ENCODE measurements at places on chromosomes 1 and 21.

GRCh38 chr1:111769517-111770146 lies 13.9 kb downstream of the DDX20 start:
- peak; percentile 50 for DNase-seq

- DNase-seq: no peak
Measured at GRCh38 chr1:100511058-100511457, 26.9 kb upstream of the GPR88 start.

- DNase-seq: no peak
Measured at GRCh38 chr1:36114371-36114770, 10.7 kb downstream of the COL8A2 start.

GRCh38 chr1:107512836-107513235 lies 372.0 kb downstream of the NTNG1 start:
- DNase-seq: no peak

DNA sequence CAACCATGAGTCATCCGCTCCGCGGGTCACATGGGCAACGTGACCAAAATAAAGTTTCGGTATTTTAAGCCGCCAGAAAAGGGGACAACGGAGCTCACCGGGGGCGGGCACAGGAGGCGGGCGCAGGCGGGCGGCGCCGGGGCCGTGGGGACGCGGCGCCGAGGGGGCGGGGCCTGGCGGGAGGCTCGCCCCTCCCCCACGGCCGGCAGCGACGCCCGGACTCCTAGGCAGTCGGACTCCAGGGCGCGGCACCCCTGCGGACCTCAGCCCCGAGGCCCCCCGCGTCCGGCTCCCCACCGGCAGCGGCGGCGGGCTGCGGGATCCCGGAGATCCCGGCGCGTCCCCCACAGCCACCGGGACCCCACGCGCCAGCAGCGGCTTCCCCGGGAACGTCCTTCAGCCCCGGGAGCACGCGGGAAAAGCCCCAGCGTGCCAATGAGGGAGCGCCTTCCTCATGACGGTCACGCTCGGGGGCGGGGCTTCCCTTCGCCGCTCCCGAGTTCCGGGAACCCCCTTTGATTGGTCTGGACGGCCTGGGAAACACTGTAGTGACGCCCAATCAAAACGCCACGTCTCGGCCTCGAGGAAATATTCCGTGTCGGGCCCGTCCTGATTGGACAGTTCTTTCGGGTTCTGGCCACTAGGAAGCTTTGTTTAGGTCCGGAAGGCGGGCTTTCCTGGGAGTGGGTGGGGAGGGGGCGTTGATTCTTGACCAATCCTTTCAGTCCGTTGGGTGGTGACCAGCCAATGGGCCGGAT lies 515 bp upstream of the CAMTA1 start:
- DNase-seq: peak; percentile 99

- DNase-seq: no peak
Measured at GRCh38 chr21:39186676-39187075, 3.4 kb upstream of the PSMG1 start.

GRCh38 chr1:12600880-12601633 lies 17.0 kb downstream of the DHRS3 start:
- peak; percentile 59 for DNase-seq

DNA sequence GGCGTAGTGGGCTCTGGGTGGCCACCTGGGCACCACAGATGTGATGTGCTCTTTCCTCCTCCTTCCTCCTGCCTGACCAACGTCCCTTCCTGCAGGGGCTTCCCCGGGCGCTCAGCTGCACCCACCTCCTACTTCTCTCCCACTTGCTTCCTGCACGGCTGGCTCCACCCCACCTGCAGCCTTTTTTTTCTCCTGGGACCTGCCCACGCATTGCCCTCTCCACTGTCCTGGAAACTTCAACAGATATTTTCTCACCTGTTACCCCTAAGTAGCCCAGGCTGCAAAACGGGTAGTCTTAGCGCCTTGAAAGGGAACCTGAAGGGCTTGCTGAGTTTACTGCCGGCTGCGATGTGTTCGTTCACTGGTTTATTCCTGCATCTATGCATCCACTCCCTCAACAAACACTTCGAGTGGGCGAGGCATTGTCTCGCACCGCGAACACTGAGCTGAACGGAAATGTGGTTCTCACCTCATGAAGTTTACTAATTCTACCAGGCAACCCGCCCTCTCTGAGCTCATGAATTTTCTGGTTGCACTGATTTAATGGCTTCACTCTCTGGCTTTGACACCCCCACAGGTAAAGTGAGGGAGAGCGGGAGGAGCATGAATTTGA lies 23.6 kb downstream of the ZBTB18 start:
- peak; percentile 53 for DNase-seq

GRCh38 chr1:66954208-66954607 lies 29.4 kb downstream of the MIER1 start:
- DNase-seq: no peak

- no peak for DNase-seq
Measured at GRCh38 chr1:33147275-33147996, 34.4 kb downstream of the TRIM62 start.

- DNase-seq: no peak
Measured at GRCh38 chr1:19068639-19069276, 112.3 kb upstream of the IFFO2 start.

- peak; percentile 99 for DNase-seq
Measured at GRCh38 chr1:169367686-169368405, at the start of the genes BLZF1 and NME7. Gene BLZF1, plus strand, starts transcription at chr1:169368195. Its CDS starts 1,328 bp downstream, at chr1:169369523. Gene NME7, minus strand, starts transcription at chr1:169367797. Its CDS starts 87 bp downstream, at chr1:169367710.

DNA sequence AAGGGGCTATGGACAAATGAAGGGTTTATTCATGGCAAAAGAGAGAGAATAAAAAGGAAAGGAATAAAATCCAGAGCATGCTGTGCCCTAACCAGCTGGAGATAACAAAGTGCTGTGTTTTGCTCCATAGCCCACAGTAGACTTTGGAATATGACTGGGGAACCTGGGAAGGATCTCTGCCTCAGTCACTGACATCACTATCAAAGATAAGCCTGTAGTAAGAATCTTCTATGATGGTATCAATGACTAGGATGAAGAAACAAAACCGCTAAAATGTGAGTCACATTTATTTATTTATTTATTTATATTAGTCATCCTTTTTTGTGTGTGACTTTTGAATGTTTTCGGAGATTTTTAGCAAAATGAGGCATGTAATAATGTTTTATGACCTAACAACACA lies 56.3 kb downstream of the NVL start:
- DNase-seq: no peak

- DNase-seq: no peak
Measured at GRCh38 chr1:55645270-55645669, 430.1 kb upstream of the USP24 start.

GRCh38 chr1:153248176-153248879 lies 11.2 kb upstream of the LORICRIN start:
- no peak for DNase-seq

DNA sequence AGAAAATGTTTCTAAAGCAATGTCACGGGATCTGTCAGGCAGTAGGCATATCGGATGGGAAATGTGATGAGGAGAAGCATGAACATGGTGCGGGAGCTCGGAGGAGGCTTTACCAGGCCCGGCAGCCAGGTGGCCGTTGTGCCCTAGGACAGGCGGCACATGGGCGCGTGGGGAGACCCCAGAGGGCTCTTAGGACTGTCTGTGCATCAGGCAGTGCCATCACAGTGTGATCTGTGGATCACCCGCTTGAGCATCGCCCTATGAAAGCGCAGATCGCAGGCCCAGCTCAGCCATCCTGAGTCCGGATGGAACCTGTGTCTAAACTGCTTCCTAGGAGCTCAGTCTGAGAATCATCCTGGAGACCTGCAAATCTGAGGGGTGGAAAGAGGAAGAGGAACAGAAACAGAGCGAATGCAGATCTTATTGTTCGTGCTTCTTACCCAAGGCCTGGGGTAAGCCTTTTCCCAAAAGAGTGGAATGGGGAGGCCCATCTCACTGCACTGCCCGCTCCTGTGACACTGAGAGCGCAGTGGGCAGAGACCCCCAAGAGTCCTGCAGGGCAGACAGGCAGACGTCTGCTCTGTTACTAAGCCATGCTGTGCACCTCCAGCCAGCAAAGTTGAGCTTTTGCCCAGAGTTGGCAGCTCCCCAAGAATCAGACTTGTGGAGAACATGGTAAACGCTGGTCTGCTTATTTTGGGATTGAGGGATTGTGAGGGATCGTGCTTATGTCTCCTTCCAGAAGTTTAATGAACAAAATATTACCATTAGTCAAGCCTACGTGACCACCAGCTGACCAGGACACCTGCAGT lies 251.0 kb downstream of the RHOU start:
- no peak for DNase-seq

GRCh38 chr1:77412820-77413530 lies 131.2 kb downstream of the AK5 start:
- DNase-seq: no peak

- DNase-seq: no peak
Measured at GRCh38 chr1:231855361-231855760, 228.8 kb downstream of the DISC1 start.

GRCh38 chr21:35984654-35985361 lies 75.5 kb downstream of the SETD4 start:
- no peak for DNase-seq

DNA sequence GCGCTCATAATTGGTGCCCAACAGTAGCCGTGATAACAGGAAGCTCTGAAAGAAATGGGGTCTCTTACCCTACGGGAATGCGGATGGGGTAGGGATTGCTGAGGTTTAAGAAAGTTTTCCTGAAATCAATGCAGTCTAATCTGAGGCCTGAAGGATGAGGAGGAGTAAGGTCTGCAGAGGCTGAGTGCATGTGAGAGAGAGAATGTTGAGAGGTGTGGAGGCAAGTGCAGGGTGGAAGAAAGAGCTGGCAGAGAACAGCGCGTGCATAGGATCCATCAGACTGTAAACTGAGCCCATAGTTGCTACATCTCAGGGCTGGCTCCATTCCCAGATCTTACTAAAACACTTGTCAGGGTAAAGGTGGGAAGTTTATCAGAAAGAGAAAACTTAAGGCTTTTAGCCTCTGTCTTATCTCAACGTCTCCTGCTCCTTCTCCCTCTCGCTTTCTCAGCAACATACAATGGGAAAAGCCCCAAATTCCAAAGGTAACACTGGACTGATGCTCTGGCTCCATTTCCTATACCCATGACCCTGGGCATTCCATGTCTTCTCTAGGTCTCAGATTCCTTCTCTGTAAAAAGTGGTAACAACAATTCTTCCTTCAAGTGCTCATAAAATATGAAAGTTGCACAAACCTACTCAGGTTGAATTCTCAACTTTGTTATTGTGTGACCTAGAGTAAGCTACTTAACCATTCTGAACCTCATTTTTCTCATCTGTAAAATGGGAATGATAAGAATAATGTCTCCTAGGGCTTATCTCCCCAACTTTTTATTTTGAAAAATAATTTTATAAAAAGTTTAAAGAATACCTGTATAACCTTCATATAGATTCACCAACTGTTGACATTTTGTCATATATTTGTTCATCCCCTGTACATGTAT lies 75.2 kb downstream of the SH3GLB1 start:
- DNase-seq: no peak

- peak; percentile 81 for DNase-seq
Measured at GRCh38 chr1:202184750-202185460, 8.7 kb upstream of the LGR6 start.

DNA sequence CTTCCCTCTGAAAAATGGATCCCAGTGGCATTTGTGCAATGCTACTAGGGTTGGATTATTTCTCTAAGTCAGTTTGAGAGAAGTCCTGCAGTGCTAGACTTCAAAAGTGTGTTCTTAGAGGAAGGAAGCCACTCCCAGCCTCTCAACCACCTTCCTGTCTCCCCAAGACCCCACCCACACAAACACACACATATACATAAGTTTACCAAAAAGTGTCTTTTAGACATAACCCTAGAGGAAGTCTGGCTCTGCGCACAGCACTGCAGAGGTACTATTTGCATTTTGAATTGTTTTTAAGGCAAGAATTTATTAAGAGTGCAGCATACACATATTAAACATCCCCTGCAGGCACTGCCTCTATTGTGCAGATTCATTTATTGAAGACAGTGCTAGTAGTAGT lies 127.3 kb downstream of the HHIPL2 start:
- no peak for DNase-seq

- DNase-seq: no peak
Measured at GRCh38 chr21:41614511-41614910, 106.6 kb upstream of the TMPRSS2 start.

DNA sequence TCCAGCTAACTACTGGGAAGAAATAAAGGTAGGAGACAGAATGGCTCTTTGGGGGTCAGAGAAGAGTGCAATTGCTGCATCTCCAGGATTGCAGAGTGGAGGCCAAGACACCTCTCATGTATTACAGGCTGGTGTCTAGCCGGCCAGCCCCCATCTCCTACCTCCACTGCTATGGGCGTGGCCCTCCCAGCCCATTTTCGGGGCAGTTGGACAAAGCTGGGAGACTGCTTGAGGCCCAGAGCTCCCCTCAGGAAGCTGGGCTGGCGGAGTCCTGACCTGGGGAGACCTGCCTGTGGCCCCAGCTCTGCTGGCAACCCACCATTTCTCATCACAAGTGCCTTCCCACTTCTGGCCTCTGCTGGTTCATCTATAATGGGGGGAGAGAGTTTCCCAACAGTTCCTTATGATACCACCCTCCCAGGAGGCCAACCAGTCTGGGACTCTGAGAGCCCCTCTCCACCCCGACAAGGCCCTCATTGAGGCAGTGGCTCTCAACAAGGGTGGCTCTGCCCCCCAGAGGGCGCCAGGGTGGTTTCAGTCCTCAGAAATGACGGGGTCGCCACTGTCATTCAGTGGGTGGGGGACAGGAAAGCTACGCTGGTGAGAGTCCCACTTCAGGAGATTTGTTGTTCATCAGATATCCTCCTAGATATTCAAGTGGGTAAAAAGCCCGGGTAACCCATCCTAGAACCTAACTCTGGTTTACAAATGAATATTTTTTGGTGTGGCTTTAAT lies 11.5 kb downstream of the RAP1GAP start:
- DNase-seq: no peak

DNA sequence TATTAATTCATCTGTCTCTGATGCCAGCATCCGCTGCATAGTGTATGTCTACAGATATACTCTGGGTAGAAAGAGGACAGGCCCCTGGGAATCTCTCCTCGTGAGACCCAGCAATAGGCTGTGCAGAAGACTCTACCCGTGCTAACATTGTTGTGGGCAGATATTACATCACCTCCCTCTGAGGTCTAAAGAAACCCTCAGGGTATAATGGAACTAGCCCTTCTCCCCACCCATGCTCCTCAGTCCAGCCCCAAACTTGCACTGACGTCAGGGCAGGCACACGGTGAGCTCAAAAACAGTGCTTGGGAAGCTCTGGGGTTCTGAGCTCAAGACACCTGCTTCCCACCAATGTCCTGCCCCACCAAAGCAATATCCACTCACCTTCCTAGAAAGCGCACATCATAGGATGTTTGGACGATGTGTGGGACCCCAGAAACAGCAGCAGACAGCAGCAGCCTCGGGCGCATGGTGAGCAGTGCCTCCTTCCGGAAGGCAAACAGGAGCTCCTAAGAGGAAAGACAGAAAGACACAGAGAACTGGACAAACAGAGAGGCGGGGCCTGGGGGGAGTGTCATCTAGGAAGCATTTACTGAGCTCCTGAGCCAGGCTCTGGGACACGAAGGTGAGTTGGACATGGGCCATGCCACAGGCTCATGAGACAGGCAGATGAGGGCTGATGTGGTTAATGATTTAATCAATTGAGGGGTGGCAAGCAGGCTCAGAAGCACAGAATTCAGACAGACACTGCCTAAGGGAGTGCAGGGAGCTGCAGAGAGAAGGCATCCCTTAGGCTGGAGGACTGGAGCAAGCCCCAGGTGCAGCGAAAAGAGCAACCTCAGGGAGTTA lies 4.8 kb downstream of the OVGP1 start:
- no peak for DNase-seq

DNA sequence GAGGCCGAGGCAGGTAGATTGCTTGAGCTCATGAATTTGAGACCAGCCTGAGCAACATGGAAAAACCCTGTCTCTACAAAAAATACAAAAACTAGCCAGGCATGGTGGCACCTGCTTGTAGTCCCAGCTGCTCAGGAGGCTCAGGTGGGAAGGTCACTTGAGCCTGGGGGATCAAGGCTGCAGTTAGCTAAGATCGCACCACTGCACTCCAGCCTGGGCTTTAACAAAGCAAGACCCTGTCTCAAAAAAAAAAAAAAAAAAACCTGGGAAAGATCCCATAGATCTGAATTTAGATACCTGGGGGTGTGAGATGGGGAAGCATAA lies 32.9 kb downstream of the NIBAN1 start:
- DNase-seq: no peak

Data from stimulated activated CD4-positive, alpha-beta T cell treated with anti-CD3 and anti-CD28 coated beads, Interleukin-2, amount 100 ng/mL, for 24 hours (primary cell).